ENCODE measurements at places on chromosomes 7 and 10. TPM values are rescaled to one million over a fixed set of nuclear protein-coding genes. Genes with fewer than 3 reads are reported as not detected.

LRRC18 gene
- total RNA-seq = not detected

NPY gene
- not detected for total RNA-seq

ACTR3C gene
- total RNA-seq = not detected

CELF2 gene
- total RNA-seq = 0.02 TPM

CDHR1 gene
- total RNA-seq = 0.13 TPM

MAD1L1 gene
- total RNA-seq = 19.9 TPM

CCDC7 gene
- total RNA-seq = 0.68 TPM

HOXA6 gene
- total RNA-seq = 1.9 TPM

TFAM gene
- total RNA-seq = 78.9 TPM

PHTF2 gene
- 17.9 TPM for total RNA-seq

Measured in A549 treated with CpdA at 1 μM for 4 hours (cell line).